ENCODE measurements at places on chromosomes 11 and 22.

DNA sequence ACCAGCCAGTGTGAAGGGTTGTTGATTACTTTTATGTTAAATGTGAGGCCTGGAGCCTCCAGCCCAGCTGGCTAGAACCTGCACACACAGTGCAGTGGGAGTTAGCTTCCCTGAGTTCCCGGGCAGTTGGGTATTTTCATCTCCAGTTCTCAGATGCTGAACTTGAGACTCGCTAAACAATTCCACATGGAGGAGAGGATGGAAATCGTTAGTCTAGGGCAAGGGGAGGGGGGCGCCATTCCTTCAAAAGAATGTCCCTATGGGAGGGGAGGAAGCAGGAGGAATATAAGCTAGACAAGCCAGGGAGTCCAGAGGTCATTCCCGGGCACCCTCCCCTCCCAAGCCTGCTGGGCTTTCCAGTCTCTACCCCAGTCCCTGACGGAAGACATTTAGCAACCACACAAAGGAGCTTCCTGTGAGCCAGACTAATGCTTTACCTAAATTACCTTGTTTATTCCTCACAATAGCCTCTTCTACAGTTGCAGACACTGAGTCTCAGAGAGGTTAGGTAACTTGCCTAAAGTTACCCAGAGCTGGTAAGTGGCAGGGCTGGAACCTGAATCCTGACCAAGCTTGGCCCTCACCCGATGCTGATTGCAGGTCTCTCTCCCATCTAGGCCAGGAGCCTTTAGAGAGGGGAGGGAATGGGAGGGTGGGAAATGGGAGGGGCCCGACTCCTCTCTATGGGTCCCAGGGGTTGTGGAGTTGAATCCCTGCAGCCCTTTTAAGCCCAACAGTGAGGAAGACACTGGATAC is 1.9 kb upstream of the TSKU start:
- DNase-seq: no peak

DNA sequence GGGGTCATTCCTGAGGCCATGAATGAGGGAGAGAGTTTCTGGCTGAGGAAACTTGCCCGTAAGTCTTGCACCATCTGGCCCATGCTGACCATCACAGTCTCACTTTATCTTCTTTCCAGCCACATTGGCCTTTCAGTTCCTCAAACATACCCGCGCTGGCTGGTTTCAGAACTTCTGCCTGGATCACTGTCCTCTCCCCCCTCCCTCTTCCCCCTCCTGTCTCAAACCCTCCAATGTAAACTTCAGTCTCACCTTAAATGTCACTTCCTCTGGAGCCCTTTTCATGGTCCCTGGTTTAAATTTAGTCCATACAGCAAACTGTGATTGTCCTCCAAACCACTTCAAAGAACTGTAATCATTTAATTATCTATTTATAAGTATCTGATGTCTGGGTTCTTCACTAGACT is 3.7 kb upstream of the TMEM109 start:
- no peak for DNase-seq

- DNase-seq: no peak
Measured at GRCh38 chr22:42152661-42153270, 22.2 kb upstream of the CYP2D6 start.

- no peak for DNase-seq
Measured at GRCh38 chr22:48300877-48301276, 1526.8 kb downstream of the BRD1 start.

GRCh38 chr11:69609351-69609750 is 31.6 kb upstream of the CCND1 start:
- DNase-seq: no peak

DNA sequence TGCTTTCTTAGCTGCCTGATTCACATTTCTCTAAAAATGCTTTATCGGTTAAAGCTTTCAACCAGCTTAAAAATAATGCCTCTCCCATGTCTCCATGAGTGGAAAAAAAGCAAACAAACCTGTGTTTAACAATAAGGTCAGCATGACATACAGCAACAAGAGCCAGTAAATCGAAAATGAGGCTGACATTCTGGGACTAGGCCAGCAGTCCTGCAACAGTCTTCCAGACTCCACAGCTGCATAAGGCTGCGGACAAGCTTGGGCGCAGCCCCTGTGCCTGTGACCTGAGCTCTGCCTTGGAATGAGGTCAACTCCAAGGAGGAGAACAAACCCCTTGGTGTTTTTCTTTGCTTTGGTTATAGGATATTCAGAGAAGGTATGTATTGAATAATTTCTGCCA is 95.5 kb downstream of the PGR start:
- DNase-seq: peak; percentile 33

GRCh38 chr11:2995893-2996554 is 3.9 kb upstream of the NAP1L4 start:
- no peak for DNase-seq

DNA sequence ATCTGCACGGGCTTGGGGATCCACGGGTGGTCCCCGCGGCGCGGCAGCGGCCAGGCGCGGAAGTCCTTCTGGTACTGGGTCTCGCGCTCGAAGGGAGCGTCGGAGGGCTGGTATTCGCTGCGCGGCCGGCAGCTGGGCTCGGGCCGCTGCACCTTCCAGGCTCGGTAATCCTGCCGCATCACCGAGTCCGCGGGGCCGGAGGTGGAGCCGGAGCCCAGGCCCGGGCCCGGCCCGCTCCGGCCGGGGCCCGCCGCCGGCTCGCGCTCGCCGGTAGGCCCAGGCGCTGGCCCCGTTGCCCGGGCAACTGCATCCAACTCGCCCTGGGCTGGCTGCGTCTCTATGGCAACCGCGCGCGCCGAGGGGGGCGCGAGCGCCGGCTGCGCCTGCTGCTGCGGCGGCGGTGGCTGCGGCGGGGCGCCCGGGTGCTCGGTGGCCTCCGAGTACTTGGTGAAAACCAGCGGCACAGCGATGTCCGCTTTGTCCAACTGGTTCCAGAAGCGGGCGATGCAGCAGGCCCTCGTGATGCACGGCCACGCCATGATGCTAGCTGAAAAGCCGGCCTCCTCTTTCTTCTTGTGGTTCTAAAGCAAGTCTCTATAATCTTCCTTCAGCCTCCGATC is 897 bp downstream of the MAP6 start:
- peak; percentile 28 for DNase-seq

DNA sequence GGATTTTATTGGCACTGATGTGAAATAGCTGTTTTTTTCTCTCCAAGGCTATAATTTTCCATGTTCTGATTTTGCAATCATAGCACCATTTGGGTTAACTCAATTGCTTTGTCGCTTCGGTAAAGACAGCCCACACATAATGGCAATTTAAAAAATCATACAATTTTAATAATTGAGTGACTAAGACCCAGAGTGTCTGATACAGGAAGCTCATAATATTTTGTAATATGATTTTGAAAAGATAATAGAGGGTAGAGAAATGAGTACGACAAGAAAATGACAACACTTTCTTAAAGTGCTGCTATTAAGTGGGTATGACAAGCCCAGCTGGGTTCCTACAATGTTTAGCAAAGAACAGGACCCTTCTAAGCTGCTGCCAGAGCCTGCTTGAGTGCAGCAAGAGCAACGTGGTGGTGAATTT is 439.1 kb downstream of the METTL15 start:
- DNase-seq: no peak

GRCh38 chr22:49365191-49365837 is 462.4 kb downstream of the BRD1 start:
- DNase-seq: no peak

- DNase-seq: no peak
Measured at GRCh38 chr11:29802522-29802921, 214.3 kb downstream of the KCNA4 start.

DNA sequence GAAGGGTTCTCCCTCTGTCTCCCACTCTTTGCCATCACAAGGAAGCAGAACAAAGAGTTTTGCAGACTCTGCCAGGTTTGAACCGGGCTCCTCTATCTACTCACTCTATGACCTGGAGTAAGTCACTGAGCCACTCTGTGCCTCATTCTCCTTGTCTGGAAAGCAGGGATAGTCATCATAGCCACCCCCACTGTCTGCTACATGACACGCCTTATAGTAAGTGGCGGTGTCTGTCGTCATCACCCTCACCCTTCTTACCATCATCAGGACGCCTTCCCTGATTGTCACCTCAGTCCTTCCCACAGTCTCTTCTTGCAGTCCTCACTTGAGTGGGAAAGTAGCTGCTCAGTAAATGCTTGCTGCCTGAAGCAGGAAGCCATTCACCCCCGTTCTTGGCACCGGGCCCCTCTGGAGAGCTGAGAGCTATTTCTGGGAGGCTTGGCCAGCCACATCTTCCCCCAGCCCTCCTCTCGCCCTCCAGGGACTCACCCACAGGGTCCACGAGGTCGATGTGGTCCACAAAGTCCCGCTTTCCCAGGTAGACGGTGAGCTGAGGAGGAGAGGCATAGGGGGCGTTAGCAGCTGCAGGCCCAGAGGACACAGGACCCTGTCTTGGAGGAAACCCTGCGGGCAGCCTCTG is 46.4 kb downstream of the TPBGL start:
- no peak for DNase-seq

All from DMS153 (cell line).